ENCODE measurements at places on chromosomes 12 and 14.
A peak's percentile ranks its signal among the peaks of the same experiment; 100 is the strongest.

DNA sequence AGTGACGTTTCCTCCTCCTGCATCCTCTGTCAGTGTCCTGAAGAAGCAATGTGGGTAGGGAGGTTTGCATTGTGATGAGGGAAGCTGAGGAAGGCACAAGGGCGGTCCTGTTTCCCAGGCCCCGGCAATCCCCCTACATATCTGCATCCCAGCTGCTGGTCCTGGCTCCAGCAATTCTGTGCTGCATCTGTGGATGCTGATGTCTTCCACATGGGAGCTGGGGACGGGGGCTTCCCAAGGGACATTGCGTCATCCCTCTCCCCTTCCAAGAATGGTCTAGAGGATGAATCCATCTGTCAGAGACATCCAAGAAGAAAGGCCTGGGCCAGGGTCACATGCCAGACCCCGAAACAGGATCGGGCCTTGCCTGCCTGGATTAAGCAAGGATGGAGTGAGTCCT lies 52.1 kb downstream of the TSPAN11 start:
- no peak for DNase-seq

- no peak for DNase-seq
Observed at GRCh38 chr14:33297565-33297964, 358.9 kb downstream of the NPAS3 start.

- DNase-seq: peak; percentile 58
Observed at GRCh38 chr12:24561882-24562770, 386.8 kb downstream of the BCAT1 start.

DNA sequence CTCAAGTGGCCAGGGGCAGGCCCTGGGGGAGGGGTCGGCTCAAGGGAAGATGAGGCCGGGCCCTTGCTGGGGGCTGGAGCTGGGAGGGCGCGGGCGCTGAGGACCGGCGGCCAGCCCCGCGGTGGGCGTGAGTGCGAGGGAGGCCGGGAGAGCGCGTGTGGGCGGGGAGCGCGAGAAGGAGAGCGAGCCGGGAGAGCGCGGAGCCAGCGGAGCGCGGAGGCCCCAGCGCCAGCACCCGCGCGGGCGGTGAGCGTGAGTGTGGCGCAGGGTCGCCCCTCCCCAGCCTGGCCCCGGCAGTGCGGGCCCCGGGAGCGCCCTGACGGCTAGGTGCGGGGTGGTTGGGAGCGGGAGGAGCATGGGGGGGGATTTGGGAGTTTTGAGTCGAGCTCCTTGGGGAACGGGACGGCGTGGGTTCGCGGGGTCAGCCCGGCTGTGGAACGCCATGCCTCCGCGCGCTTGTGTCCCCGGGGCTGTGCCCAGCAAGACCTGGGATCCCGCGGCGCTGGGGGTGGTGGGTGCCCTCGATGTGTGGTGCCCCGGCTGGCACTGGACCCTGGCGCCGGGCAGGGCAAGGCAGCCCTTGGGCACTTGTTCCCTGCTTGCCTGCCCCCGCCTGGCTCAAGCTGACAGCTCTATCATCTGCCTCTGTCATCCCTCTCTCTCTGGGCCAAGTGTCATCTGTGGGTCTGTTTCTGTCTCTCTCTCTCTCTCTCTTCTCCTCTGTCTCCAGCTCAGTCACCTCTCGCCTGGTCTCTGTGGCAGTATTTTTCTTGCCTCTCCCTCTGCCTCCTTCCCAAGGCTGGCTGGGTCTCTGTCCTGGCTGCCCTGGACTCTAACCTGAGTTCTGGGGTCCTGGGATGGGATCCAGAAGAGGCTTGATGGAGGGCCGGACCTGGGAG lies at the start of gene LBHD2:
LBHD2 (plus strand) TSS at position 190 of the 899 bp plus-strand sequence. CDS start 1,803 bp downstream, outside the sequence.
- DNase-seq: no peak

DNA sequence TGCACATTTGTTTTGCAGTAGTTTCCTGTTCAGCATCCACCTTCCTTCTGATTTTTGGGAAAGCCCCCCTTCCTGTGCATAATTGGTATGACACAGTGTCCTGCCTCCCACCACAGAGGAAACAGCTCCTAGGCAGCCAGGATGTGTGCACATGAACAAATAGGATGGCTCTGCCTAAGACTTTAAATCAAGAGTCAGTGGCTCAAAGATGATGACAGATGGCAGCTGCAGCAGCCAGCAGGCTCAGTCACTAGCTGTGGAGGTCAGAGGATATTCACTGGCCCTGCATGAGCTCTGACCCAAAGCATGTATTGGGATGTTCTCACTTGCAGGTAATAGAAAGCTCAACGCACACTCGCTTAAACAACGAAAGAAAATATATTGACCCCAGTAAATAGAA lies 90.3 kb downstream of the KCNK10 start:
- DNase-seq: no peak

DNA sequence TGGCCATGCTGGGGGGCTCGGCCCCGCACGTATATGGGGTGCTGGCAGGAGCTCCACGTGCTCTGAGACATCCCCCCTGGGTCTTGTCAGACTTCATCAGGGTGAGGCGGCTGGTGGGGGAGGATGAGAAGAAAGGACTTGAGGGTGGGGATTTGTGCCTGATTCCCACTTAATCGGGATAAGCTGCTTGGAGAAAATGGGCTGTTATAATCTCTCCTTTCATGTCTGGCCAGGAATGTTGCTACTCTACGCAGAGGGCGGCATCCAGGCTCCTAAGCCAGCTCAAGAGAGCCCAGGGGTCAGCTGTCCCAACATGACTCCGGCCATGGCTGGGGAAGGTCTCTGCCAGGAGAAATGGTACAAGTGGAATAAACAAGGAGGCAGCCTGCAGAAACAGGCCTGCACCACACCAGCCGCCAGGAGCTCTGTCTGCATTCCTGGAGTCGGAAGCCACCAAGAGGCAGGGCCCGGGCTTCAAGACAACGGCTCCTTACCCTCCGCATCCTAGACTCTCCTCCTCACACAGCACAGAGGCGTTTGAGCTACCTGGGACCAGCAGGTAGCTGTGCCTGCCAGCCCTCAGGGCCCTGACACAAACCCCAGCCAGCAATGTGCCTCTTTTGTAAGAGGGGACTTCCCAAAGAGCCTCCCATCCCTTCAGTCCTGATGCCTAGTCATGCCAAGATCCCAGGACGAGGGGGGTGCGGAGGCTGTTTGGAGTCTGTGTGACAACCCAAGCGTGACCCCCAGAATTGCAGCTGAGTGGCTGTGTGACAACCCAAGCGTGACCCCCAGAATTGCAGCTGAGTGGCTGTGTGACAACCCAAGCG lies 195.8 kb upstream of the DIO3 start:
- no peak for DNase-seq

GRCh38 chr14:20551606-20552005 lies 9.2 kb downstream of the RNASE9 start:
- peak; percentile 62 for DNase-seq

DNA sequence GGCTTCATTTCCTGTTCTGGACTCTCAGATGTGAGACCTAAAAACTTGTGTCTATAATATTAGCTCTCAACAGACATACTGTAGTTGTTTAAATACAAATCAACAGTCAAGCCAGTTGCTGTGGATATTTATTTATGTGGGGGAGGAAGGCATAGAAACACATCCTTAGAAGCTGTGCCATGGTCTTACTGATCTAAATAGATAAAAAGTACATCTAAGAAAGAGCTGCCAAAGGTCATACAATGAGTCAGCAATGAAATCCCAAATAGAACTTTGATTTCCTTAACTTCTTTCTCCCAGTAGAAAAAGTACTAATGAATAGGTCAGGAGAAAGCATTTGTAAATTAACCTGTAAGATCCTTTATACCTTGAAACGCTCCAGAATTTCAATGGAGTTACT lies 185.1 kb downstream of the AKAP6 start:
- no peak for DNase-seq

- DNase-seq: no peak
Observed at GRCh38 chr12:128942960-128943477, 89.7 kb downstream of the GLT1D1 start.

- DNase-seq: no peak
Observed at GRCh38 chr12:27260746-27261145, 16.7 kb downstream of the STK38L start.

GRCh38 chr12:52846356-52846970 lies 2.3 kb downstream of the KRT78 start:
- DNase-seq: no peak

DNA sequence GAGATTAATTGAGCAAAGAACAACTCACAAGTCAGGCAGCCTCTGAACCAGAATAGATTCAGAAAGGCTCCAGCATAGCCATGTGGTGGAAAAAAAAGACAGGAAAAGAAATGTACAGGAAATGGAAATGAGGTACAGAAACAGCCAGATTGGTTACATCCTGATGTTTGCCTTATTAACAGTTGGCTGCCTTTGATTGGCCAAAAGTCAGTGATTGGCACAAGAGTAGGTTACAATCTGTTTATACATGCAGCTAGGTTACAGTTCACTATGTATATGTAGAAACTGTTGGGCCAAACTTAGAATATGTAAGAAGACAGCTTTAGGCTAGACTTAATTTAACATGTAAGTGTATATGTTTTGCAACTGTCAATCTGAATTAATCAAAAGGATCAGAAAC lies 118.9 kb downstream of the UNC79 start:
- no peak for DNase-seq

GRCh38 chr12:95674631-95675030 lies 115.9 kb downstream of the NTN4 start:
- DNase-seq: no peak

- no peak for DNase-seq
Observed at GRCh38 chr12:97927977-97928376, 465.4 kb downstream of the RMST start.

DNA sequence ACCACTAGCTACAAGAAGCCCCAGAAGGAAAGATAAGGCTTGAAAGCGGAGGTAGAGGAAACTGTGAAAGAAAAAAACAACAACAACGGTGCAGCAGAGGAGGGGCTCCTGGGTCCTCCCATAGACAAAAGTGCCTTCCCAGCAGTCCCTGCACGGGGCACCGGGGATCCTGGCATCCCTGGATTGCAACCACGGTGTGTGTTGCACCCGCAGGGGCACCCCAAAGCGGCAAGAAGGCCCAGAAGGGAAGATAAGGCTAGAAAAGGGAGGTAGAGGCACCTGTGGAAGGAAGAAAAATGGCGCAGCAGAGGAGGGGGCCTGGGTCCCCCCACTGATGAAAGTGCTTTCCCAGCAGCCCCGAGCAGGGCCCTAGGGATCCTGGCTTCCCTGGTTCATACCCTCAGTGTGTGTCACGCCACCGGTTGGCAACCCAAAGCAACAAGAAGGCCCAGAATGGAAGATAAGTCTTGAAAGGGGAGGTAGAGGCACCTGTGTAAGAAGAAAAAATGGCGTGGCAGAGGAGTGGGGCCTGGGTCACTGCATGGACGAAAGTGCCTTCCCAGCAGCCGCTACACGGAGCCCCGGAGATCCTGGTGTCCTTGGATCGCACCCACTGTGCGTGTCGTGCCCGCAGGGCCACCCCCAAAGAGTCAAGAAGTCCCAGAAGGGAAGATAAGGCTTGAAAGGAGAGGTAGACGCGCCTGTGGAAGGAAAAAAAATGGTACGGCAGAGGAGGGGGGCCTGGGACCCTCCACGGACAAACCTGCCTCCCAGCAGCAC lies 281.0 kb downstream of the ALG10 start:
- no peak for DNase-seq

DNA sequence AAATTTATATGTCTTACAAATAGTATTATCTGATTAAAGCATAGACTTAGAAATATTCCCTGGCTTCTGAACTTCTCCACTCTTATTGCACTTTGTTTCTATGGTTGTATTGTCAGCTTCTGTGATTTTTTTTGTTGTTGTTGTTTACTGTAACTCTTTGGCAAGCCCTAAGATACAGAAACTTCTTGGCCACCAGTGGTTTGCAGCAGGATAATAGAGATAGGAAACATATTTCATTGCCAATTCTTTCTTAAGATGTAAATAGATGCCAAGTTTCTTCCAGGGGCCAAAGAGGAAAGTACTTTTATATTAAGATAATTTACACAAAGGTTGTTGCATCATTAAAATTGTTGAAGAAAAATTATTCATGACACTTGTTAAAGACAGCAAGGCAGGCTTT lies 123.8 kb downstream of the PTPRB start:
- DNase-seq: no peak

- DNase-seq: no peak
Observed at GRCh38 chr14:91390165-91390778, 27.3 kb downstream of the CCDC88C start.
